ENCODE measurements at places on chromosomes 3 and 15.

- no peak for DNase-seq
Observed at GRCh38 chr3:57087361-57088092, 27.1 kb downstream of the SPATA12 start.

DNA sequence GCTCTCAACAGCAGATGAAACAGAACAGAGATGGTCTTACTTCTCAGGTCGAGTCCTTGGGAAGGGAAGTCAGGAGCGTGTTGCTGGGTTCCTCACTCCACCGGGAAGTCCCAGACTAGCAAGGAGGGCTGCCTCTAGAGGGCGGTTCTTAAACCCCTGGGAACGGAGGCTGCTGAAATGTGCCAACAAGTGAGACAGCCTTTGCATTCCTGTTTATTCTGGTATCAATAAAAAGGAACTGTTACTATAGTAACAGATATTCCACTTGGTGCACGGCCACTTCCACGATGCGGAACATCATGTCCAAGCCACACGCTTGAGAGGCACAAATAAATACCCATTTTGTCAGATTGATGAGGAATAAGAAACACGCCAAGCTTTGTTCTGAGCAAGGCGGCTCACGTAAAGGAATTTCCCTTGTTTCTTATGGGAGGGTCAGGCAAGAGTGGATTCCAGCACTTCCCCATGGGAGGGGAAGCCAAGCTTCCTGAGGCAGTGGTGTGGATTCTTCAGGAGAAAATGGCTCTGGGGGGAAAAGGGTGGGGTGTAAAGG, at the start of gene FAM107A:
FAM107A (minus strand) TSS at position 123 of the 553 bp plus-strand sequence. CDS start 7,531 bp downstream, outside the sequence.
- no peak for DNase-seq

DNA sequence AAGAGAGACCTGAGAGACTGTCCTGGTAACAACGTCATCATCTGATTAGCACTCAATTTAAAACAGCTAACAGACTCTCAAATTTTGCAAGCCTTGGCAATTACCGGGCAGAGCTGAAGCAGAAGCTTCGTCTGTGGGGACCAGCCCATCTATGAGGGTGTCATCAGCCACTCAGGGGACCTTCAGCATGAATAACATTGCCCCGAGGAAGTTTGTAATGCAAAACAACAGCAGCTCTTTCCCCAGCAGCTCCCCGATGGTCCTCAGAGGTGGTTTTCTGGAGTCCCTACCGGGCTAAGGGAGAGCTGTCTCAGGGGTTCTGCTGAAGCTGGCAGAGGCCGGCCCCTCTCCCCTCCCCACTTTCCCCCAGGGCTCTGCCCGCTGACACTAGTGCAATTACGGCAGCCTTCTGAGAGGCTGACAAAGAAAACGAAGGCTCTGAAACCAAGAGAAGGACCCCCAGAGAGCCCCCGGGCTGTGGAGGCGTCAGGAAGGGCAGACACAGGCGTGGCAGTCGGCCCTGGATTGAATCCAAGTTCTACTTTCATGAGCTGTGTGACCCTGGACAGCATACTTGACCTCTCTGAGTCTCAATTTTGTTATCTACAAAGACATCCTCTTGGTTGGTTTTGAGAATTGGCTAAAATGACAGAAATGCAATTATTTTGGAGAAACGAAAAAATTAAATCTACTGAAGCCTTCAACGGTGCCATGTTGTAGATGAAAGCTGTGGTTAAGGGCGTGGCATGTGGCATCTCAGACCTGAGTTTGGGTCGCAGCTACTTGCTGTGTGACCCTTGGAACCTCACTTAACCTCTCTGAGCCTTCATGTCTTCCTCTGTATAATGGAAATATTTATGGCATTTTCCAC, 102.1 kb upstream of the TLE3 start:
- no peak for DNase-seq

DNA sequence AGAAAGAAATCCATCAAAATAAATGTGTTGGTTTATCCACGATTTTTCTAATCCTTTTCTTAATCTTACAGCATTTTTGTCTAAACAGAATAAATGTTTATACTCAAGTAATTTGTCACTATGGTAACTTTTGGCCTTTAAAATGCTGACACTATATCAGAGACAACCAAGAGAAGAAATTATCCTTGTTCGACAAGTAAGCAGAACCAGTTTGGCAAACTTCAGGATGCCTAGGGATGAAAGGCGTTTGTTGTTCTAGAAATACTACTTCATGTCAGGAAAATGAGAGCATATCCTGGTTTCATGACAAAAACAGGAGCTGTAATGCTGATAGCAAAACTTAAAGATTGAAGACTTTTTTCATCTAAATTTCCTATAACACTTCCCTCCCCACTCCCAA, 308.0 kb upstream of the ATP11B start:
- DNase-seq: peak; percentile 69

GRCh38 chr3:32569540-32570420, 878 bp downstream of the DYNC1LI1 start:
- peak; percentile 13 for DNase-seq

DNA sequence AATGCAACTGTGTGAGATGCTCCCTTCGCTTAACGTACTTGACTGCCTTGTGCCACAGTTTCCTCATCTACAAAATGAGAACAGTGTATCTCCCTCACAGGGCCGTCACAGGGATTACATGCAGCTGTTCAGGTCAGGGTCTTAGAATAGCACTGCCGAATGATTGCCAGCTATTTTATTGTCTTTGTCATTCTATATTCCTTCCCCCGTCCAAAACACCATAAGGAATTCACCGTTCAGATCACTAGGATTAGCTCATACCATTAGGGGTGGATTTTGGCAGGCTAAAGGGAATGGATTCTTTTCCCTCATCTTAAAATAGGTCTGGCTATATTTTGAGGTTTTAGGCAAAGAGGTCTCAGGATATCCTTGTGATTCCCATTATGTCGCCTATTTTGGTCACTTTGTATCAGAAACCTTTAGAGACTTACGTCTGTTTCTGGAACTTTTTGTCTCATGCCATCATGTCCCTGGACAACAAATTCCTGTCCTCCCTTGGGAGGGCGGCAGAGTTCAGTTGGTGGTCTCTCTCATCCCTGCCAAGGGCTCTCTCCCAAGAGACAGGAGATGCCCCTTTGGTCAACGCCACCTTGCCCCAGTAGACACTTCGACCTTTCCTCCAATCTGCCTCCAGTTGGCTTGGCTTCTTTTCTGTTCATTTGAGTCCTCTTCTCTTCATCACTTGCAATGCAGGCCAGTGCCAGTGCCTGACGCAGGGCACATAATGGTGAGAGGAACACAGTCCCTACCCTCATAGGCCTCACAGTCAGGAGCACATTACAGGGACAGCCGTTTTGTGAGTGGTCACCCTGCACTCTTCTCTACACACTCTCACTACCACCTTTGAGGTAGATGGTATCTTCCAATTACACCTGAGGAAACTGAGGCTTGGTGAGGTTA, 171.6 kb upstream of the BHLHE40 start:
- DNase-seq: no peak

- DNase-seq: peak; percentile 12
Observed at GRCh38 chr15:33963831-33964664, 4.2 kb upstream of the CHRM5 start.

GRCh38 chr3:147418808-147419701, 9.9 kb downstream of the ZIC1 start:
- no peak for DNase-seq

GRCh38 chr15:85172846-85173490, 191.3 kb downstream of the PDE8A start:
- DNase-seq: no peak

DNA sequence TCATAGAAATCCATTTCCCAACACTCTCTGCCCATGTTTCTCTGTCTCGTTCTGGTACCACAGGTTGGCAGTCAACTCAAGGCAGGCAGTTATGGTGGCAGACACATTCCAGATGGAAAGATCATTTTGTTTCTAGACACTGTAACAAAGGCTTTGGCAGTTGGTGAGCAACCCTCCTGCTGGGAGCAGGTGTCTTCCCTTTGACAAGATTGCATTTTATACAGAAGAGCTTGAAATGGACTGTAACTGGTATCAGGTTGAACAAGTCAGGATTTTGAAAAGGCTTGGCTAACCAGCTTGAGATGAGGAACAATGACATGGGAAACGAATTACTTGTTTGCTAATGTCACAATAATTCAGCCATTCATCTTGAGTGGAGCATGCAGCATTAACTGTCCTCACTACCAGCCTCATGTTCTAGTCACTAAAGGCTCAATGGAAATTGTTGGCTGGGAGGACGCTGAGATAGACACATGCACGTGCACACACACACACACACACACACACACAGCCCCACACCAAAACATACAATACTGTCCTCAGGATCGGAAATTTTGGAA, 170.0 kb downstream of the SEMA6D start:
- no peak for DNase-seq

DNA sequence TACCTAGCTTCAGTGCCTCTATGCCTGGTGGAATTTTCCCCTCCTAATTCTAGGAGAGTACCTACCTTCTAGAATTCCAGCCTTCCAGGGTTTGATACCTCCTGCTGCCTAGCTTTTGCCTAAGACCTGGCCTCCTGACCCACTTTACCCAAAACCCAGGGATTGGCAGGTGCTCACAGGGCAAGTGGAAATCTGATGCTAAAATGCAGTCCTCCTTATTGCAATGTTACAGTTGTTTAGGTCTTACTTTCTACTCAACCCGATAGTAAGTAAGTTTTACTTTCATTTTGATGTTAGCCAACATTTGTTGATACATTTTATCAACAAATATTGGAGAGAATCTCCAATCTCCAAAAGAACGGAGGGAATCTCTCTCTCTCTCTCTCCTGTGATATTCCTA, 275.9 kb downstream of the DOCK3 start:
- no peak for DNase-seq

- no peak for DNase-seq
Observed at GRCh38 chr3:186818956-186819355, 12.7 kb upstream of the RFC4 start.

All from COLO829 (cell line).